ENCODE measurements at places on chromosomes 16 and 17.

DNA sequence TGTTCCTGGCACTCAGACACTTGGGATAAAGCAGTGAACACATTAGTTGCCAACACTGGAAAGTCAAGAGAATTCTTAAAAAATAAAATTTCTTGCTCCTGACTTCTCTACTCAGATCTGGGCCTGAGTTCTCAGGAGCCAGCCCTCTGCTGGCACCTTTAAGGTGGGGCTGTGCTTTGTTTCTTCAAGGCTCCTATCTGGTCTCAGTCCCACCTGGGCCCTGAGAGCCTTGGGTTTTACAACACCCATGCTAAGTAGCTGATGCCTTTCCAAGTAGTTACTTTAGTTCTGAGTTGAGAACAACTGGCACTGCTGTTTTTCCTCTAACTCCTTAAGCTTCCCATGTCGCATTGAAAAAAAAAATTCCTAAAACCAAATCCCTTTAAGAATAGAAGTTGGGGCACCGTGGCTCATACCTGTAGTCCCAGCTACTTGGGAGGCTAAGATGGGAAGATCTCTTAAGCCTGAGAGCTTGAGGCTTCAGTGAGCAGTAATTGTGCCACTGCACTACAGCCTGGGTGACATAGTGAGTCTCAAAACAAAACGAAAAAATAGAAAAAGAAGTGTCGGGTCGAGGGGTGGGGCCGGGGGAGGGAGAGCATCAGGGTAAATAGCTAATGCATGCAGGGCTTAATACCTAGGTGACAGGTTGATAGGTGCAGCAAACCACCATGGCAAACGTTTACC is 16.6 kb downstream of the CHAD start:
- no peak for DNase-seq

- no peak for DNase-seq
These were observed 104.8 kb upstream of the NUDT7 start for GRCh38 chr16:77617553-77617952.

GRCh38 chr17:64599187-64599676 is 62.9 kb downstream of the SMURF2 start:
- DNase-seq: peak; percentile 47

DNA sequence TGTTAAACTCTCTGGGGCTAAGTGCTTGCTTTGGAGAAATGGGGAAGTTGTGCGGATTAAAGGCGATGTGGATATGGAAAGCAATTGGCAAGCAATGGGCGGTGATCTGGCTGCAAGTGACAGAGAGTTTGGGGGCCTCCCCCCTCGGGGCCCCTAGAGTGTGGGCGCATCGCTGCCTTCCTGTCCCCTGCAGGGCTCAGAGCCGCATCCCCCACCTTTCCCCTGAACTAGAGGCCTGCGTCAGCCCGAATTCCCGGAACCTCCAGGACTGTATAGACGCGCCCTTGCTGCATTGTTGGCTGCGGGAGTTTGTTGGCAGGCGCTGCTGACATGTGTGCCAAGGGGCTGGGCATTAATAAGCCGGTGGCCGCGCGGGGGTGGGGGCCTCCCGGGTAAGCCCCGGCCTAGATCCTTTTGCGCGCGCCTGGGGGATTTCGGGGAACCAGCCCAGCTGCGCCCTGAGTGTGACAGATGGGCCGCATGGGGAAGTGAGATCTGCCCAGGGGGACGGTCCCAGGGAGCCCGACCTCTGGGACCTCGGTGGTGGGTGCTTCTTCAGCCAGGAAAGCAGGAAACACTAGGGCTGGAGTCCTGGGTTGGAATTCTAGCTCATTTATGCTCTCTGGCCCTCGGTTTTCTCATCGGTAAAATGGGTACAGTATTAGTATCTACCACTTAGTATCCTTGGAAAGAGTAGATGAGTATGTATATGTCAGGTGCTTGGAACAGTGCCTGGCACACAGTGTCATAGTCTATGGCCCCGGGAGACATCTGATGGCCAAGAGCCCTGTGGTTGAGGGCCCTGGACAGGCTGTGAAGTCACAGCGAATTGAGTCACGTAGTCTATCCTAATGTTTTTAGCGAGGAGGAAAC is 1.0 kb downstream of the EEF2K start:
- DNase-seq: peak; percentile 75

- DNase-seq: no peak
These were observed 12.0 kb downstream of the SLC35B1 start for GRCh38 chr17:49695698-49696232.

GRCh38 chr17:72101526-72101925 is 19.3 kb upstream of the SOX9 start:
- DNase-seq: no peak

DNA sequence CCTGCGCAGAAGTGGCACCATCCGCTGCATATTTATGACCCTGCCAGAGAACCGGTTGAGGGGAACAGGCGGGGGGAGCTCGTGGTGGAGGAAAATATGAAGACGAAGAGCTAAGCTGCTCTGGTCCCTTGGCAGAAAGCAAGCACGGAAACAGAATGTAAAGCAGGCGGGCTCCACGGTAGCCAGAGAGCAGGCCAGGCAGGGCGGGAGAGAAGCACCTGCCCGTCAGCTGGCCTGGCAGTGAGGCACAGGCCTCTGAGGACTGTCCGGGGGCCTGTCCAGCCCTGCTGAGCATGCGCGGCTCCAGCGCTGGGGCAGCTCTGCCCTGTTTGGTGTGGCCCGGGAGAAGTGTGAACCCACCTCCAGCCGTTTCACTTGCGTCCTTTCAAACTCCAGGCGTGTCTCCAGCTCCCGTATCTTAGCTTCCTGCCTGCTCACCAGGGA is 46.7 kb downstream of the PIPOX start:
- no peak for DNase-seq

DNA sequence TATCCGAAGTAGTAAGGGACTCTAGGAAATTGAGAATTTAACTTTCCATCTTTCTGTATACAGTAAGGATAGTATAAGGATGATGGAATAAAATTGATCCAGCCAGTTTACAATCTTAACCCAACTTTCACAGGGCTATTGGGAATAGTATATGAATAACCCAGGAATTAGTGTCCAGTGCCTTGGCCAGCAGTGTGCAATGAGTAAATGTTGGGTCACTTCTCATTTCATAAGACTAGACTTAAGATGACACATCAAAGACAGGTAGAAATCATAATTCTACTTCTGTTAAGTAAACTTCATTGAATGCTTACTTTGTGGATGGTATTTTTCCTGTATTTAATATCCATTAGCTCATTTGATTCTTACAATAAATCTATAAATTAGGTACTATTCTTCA is 949.6 kb upstream of the GOT2 start:
- no peak for DNase-seq

DNA sequence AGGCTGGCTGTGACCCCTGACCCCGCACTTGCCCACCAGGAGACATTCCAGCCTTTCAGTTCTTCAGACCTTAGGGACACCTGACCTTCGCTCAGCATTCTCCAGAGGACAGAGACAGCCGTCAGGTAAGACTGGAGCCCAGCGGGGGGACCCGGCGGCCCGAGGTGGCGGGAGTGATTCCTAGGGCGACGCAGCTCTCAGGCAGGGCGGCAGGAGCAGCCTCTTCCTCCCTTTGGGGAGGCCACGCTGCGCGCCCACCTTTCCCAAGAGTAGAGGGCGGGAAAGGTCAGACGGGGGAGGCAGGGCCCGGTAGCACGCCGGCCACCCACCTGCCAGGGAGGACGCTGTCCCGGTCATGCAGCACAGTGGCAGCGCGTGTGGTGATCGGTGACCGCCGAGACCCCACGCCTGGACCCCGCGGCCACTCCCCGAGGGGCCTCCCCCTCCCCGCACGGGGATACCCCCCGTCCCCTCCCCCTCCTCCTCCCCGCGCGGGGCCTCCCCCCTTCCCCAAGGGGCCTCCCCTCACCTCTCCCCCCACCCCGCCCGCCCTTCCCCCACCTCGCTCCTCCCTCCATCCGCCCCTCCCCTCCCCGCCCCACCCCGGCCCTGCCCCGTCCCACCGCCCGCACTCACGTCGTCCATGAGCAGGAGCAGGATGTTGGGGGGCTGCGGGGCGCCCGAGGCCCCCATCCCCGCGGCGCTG is 472 bp downstream of the GALNS start:
- no peak for DNase-seq

DNA sequence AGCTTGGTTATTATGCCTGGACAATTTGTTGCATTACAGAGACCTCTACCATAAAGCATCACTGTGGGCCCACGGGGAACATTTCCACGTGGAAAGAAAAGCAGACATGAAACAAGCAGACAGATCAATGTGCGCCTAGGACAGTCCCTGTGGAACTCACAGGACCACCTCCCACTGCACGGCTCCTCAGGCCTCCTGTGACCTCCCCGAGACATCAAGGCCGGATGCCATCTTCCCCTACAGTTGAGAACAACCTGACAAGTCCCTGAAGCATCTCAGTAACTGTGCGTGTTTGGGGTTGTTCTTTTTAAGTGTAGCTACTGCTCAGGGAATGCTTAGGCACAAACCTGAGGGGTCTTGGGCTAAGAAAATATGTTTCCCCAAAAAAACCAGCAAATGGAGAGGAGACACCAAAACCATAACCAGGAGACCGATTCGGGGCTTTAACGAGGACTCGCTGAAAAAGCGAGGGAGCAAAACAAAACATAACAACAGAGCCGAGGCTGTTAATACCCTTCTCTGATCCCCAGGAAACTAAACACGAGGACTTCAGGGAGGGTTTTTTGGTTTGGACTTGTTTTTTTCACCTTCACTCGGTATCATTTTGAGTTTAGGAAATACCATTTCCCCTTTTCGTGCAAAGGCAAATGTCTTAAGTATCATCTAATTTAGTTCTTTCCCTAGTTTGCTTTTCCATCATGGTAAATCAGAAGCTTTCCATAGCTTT is 87.1 kb downstream of the CYTH1 start:
- no peak for DNase-seq

DNA sequence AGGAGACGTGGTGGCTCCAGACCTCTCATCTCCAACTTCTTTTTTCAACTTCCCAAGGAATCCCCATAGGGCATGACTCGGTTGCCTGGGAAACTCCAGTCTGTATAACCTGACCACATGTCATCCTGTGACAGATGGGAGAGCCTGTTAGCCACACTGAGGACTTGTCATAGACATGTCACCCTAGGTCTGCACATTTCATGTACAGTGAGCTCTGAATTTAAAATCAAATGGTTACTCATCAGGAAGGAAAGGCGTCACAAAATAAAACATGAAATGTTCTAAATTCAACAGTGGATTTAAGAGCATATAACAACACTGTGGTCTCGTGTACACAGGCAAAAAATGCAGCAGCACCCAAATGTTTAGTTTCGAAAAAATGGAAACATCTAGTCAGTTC is 22.2 kb upstream of the ADAMTS18 start:
- no peak for DNase-seq

DNA sequence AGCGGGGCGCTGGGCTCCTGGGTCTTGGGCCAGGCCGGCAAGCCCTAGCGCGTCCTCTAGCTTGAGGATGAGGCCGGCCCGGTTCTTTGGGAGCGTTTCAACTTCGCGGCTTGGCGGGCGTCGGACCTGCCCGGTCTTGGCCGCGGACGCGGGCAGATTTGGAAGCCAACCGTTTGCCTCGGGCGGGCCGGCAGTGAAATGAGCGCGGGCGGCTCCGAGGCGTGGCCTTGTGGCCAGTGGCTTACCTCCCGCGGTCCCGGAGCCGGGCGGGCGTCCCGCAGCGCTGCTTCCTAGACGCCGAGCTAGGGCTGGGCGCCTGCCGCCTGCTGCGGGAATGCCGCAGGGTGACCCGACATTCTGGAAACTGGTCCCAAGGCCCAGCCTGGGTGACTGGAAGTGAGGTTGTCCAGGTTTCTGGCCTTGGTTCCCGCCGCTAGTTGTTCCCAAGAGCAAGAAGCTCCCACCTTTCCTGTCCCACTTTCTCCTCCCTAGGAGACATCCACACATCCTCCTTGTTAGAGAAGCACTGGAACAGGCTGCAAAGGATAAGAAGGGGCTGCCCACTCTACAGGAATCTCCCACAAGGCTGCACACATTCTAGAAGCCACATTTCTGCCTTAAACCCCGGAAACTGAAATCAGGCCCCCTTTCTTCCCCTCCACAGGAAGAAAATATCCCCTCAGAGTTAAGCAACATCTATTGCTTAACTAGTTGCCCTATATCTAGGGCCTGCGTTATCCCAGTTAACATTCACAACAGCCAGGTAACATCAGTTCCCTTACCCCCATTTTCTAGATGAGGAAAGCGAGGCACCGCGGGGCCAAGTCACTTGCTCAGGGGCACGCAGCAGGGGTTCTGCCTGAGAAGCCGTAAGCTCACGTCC is 4.5 kb upstream of the CBX8 start:
- no peak for DNase-seq

DNA sequence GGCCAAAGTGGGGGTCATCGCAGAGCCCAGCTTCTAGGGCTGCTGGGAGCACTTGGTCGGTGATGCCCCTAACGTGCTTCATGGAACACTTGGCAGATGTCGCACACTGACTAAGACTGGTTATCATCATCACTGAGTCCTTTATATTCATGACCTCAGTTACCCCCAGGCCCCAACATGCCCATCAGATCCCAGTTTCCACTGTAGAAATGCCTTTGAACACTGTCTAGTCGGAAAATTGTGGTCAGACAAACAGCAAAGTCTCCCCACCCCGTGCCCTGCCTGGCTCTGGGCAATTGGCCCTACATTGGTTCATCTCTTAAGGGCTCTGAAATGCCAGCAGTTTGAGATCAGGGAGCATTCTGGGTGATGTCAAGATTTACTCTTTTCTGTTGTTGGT is 51.3 kb downstream of the NKD1 start:
- DNase-seq: no peak

GRCh38 chr16:3475604-3476375 is 19.5 kb downstream of the C16orf90 start:
- no peak for DNase-seq

- no peak for DNase-seq
These were observed 79.6 kb downstream of the MGAT5B start for GRCh38 chr17:76947771-76948170.

GRCh38 chr17:2049333-2050299 is 5.3 kb upstream of the HIC1 start:
- peak; percentile 92 for DNase-seq

GRCh38 chr17:10018461-10018891 is 113.4 kb upstream of the RCVRN start:
- no peak for DNase-seq

DNA sequence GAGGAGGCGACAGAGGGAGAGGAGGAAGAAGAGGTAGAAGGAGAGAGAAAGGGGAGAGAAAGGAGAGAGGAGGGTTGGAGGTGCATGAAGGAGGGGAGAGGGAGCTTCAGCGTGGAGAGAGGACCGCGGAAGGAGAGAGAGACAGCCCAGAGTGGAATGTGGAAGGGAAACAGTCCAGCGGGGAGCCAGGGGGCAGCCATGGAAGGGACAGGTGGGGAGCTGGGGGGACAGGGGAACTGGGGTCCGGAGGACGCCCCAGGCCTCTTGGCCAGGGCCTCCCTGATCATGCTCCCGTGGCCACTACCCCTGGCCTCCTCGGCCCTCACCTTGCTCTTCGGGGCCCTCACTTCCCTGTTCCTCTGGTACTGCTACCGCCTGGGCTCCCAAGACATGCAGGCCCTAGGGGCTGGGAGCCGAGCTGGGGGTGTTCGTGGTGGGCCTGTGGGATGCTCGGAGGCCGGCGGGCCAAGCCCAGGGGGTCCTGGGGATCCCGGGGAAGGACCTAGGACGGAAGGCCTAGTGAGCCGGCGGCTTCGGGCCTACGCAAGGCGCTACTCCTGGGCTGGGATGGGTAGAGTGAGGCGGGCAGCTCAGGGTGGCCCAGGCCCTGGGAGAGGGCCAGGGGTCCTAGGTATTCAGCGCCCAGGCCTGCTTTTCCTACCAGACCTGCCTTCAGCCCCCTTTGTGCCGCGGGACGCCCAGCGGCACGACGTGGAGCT is 759 bp downstream of the ASPHD1 start:
- DNase-seq: no peak

Measured in activated naive CD4-positive, alpha-beta T cell treated with Interleukin-2 at 50 U/mL for 16 hours (primary cell).